ENCODE measurements at places on chromosomes 4 and X.

DNA sequence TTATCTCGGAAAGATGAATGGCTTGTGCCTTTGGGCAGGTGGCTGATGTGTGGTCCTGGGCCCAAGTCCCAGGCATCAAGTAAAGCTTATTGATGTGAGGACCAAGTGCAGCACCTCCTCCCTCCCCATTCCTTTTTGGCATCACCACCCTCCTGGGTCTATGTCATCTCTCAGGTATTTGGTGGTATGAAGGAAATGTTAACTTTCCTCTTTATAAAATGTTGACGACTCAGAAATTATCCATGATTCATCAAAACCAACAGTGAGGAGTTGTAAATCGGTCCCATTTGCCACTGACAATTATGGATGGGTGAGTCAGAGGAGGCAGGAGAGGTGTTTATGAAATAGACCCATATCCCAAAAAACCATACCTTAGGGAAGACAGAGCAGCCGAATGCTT, 229.4 kb upstream of the GATB start:
- no peak for DNase-seq

GRCh38 chr4:3200423-3201090, 48.4 kb upstream of the MSANTD1 start:
- no peak for DNase-seq

DNA sequence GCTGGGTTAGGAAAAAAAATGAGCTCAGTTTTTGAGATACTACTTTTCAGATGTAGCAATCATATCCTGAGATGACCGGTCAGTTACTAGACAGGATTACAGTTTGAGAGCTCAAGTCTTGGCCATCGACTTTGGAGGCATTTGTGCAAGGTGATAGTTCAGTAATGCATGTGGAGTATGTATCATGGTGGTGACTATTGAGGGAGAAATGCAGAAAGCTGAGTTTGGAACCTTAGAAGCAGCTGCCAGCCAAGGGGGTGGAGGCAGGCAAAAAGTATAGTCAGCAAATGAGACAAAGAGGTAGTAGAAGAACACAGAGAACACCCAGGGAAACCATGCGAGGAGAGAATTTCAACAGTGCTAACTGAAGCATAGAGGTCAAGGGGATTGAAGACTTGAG, 48.7 kb upstream of the SLC4A4 start:
- no peak for DNase-seq

DNA sequence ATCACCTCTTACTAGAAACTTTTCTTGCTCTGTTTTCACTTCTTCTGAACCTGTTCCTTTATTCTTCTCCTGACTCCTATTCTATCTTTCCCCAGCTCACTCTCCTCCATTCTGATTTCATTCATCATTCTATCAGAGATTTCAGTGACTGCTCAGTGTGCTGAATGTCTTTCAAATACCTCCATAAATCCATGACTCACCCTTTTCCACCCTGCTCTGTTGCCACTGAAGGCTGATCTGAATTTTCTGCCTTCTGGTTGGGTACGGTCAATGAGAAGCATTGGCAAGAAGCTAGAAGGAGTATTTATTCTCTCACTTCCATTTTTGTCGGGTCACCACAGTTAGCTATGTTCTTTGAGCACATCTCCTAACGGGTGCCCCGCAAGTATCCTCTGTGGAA, 265.9 kb downstream of the CBLL2 start:
- no peak for DNase-seq

GRCh38 chr4:183445097-183445428, 627 bp downstream of the CDKN2AIP start:
- DNase-seq, result no peak

DNA sequence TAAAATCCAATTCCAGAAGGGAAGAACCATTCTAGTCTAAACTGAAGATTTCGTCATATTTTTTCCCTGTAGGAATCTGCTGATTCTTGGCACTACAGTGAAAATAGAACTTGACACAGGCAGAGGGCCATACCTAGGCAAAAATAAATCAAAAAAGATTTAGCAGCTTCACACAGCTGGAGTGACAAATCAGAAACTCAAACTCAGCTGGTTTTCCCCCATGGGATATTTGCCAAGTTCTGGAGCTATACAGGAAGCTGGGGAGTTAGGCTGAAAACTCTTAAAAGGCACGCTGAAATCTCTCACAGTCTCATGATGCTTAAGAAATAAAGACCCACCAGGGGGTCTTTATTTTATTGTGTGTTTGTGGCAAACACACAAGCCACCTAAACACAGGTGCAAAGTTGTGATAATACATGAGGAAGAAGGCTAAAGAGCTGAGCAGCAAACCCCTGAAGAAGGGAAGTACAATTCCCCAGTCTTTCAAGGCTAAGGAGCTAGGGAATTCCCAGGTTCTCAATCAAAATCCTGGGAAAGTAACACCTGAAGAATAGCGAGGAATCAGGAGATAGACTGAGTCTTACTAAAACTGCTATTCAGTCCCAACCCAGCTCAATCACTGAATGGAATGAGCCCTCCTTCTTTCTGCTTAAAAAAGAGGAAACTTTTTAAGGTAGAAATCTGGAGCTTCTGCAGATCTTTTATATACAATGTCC, 32.1 kb upstream of the BEND2 start:
- DNase-seq, result no peak

GRCh38 chrX:38494239-38494823, 67.0 kb upstream of the TSPAN7 start:
- no peak for DNase-seq

- DNase-seq, result no peak
Observed at GRCh38 chr4:157079441-157079840, 3.5 kb downstream of the GLRB start.

DNA sequence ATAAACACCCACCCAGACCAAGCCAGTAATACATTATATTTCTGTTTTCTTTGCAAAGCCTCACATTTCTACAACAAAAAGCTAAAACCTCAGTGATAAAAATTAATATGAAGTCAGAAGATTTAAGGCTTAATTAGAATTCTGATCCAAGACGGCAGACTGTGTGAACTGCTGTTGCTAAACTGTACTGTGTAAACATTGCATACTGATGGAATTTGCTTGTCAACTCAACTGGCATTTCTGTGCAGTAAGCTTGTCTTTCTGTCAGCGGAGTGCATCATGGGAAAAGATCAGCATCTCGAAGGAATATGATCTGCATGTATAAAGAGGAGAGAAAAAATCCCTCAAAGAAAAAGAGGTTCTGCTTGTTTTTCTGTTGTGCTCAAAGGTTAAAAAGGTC, 69.4 kb upstream of the SPANXB1 start:
- DNase-seq, result no peak

- no peak for DNase-seq
Observed at GRCh38 chr4:86250619-86251018, 109.2 kb downstream of the MAPK10 start.

GRCh38 chrX:7500386-7500785, 342.6 kb upstream of the VCX start:
- DNase-seq, result no peak

- no peak for DNase-seq
Observed at GRCh38 chr4:103802766-103803165, 83.0 kb upstream of the TACR3 start.

DNA sequence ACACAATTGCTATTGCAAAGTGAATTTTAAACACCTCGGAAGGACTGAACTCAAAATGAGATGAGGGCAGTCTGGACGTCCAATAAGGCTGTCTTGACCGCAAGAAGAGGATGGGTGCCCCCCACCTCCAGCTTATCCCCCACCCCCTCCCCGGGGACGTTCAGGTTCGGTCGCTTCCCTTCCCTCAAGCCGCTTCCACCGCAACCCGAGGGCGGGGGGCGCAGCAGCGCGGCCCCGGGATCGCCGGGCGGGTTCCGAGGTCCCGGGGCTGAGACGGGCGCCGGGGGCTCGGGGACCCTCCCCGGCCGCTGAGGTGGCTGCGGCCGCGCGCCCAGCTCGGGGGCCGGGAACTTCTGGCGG, 480 bp downstream of the USP46 start:
- no peak for DNase-seq

DNA sequence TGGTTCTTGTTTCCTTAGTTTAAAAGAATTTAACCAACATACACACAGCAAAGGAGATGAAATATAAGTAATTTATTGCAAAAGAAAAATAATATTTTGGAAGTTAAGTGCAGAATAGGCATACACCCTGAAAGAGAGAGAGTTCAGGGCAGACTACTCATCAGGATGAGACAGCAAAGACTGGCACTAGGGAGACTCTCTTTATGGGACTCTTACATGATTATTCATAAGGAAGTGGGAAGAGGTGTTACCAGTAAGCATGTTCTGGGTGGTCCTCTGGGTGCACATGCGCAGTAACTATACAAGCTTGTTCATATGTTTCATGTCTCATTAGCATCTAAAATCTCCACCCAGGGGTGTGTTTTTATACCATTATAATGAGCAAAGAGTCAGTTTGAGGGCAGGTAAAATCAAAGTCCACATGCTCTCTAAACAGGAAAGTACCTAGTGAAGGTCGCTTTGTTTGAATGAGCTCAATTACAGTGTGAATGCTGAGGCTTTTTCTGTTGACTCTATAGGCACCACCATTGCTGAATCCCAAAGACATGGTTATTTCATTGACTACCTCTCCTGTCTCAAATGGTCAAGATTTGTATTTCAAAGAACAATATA, 38.2 kb upstream of the PRDM5 start:
- no peak for DNase-seq

All from amygdala (tissue), 56 donors.